ENCODE measurements at places on chromosomes 1 and 21.

GRCh38 chr1:34128186-34128889, 36.7 kb downstream of the CSMD2 start:
- no peak for DNase-seq

- DNase-seq: no peak
Measured at GRCh38 chr1:160277330-160277729, 7.6 kb downstream of the PEX19 start.

DNA sequence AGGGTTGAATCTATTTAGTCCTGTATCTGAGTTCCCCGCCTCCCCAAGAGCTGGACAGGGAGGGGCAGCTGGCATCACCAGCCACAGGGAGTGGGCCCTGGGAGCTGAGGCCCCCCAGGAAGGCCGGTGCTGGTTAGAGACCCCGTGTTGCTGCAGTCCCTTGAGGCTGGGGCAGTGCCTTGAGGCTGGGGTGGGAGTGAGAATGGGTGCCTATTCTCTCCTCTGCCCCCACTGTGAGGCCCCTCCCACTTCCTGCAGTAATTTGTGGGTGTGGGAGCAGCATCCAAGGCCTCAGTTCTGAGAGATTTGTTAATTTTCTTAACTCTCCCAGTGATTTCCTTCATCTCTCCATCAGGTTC, 2.5 kb upstream of the TRAPPC3 start:
- DNase-seq: no peak

- no peak for DNase-seq
Measured at GRCh38 chr1:203342192-203342940, 8.6 kb downstream of the FMOD start.

- DNase-seq: no peak
Measured at GRCh38 chr1:212295579-212295978, 10.4 kb downstream of the PPP2R5A start.

- DNase-seq: no peak
Measured at GRCh38 chr21:38307771-38308531, 51.2 kb downstream of the KCNJ15 start.

GRCh38 chr1:51523931-51524330, 4.9 kb upstream of the EPS15 start:
- no peak for DNase-seq

DNA sequence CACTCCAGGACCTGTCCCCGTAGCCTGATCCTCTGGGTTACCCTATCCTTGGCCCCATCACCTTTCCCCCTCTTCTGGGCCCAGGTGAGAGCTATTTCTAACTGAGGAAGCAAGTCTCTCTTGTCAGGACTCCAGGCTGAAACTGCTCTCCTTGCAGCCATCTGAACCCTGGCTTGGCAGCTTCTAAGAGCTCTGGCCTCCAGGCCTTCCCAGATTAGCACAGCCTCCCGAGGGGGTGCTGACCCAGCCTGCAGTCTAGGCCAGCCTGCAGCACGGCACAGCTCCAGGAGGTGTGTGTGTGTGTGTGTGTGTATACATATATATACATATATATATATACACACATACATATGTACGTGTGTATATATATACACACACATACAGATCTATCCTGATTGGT, 17.4 kb downstream of the CACNA1S start:
- DNase-seq: no peak
